Stimulated activated CD4-positive, alpha-beta T cell treated with anti-CD3 and anti-CD28 coated beads, Interleukin-1b, Interleukin-23, amount 100 ng/mL, for 1 hour (primary cell): ENCODE measurements at places on chromosomes 6 and 20.

DNA sequence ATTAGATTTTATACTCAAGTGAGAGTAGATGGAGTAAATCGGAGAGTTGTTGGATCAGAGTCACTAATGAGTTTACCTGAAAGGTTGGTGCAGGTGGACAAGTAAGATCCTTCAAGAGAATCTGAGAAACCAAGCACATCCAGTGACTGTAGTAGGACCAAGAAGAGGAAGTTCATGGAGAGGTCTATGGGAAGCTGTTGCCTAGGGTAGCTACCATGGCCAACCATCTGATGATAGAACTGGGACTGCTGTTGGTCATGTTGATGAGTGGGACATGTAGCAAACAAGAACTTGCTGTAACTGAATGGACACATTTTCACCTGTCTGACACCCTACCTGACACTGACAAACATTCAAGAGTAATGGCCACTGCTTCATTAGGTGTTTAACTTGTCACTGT lies 11.3 kb upstream of the ADGB start:
- DNase-seq: no peak

DNA sequence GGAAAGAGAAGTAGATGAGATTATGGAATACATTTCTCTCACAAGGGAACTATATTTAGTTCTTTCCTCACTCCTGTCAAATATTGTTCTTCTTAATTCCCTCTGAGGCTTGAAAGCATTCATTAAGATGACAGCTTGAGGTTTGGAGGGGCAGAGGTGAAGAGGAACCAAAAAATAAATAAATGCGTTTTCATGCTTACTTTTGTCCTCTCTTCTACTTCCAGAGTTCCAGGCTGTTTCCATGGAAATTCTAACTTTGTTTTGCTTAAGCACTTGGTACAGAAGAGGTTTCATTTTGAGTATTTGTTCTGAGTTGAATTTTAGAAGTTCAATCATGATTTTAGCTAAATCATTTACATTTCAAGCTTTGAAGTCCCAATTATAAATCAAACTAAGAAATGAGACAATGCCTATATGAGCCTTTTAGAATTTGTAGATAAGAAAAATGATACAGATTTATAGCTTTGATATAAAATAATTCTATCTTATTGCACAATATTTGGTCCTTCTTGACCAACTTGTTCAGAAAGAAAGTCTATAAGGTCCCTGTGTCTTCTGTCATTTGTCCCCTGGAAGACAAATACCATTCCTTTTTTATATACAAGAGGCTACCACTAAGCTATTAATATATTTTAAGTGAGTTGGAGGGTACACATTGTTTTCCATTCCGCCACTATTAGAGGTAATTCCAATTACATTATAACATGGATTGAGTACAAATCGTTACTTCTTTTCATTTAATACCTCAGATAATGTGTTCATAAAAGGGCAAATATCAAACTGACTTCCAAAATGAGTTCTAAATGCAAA lies 16.3 kb downstream of the RBM24 start:
- no peak for DNase-seq

DNA sequence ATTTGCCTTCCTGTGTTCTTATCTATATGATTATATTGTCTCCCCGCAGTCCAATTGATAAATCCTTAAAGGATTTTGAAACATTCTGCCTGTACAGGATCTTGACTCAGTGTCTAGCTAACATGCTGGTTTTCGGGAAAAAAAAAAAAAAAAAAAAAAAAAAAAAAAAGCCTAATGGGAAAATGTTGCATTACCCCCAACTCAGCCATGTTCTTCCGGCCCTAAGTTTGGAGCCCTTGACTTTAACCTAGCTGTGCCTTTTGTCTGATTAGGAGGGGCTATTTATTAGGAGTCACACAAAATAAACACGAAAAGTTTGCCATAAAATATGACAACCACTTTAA lies 244.4 kb upstream of the TCF21 start:
- no peak for DNase-seq

- no peak for DNase-seq
Observed at GRCh38 chr6:69933239-69933638, 66.9 kb downstream of the COL19A1 start.

GRCh38 chr20:33076662-33077372 lies 2.6 kb upstream of the BPIFB4 start:
- DNase-seq: no peak

DNA sequence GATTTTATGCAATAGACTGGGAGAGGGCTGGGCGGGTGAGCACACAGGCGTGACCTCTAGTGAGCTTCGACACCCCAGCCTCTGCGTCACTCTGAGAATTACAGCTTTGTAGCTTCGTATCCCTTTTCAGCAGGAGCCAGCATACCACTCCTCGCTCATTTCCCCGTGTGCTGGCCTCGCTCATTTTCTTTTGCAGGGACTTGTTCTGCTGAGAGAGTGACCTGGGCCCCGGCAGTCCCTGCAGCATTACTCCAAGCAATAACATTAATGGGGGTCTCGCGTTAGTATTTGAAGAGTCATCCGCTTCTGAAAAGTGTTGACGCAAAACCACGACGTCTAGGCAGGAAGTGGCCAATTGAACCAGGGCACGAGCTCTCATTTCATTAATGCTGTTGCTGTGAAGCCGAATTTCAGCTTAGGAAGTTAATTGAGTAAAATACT lies 193.7 kb downstream of the QKI start:
- DNase-seq: no peak

DNA sequence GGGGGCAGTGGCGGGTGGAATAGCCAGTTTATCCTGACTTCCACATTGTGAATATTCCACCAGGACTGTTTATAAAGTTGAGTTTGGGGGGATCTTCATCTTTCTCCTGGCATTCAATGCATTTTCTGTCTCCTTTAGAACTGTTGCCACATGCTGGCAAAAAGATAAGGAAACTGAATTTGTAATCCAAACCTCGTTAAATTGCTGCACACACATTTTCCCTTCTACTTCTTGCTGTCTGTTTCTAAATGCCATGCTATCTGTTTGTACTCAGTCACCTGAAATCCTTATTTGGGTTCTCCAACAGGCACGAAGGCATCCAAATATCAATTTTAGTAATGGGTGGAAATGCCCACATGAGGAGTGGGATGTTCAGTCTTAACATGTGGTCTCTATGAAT lies 180.2 kb upstream of the CCN2 start:
- no peak for DNase-seq

- DNase-seq: peak; percentile 54
Observed at GRCh38 chr6:137313928-137314855, 95.0 kb upstream of the IFNGR1 start.

GRCh38 chr20:5608442-5609161 lies 141.6 kb upstream of the SHLD1 start:
- DNase-seq: no peak

DNA sequence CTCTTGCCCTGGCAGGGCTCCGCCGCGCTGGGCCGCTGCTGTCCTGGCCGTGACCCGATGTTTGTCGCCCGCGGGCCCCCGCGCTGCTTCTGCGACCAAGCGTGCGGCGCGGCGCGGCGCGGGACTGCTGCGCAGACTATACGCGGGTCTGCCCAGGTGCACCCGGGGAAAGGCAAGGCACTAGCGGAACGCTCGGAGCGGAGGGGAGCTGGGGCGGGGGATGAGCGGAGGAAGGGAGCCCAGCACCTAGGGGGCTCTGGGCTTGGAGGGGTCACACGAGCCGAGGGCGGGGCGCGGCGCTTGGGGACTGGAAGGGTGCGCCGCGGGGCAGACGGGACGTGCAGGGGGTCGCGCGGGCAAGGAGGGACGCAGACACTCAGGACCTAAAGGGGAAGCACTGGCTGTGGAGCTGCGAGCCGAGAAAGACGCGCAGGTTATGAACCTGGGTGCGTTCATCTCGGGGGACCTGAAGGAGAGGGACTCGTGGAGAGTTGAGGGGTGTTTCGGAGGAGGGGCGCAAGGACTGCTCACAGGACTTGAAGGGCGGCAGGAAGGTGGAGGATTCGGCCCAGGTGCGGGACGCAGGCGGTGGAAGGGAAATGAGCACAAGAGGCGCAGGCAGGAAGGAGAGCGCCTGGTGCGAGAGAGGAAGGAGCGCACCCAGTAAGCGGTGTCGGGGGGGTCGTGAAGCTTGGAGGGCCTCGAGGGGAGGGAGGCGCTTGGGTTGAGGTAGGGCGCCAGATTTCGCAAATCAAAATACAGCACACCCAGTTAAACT lies 40.8 kb upstream of the ZNFX1 start:
- no peak for DNase-seq

DNA sequence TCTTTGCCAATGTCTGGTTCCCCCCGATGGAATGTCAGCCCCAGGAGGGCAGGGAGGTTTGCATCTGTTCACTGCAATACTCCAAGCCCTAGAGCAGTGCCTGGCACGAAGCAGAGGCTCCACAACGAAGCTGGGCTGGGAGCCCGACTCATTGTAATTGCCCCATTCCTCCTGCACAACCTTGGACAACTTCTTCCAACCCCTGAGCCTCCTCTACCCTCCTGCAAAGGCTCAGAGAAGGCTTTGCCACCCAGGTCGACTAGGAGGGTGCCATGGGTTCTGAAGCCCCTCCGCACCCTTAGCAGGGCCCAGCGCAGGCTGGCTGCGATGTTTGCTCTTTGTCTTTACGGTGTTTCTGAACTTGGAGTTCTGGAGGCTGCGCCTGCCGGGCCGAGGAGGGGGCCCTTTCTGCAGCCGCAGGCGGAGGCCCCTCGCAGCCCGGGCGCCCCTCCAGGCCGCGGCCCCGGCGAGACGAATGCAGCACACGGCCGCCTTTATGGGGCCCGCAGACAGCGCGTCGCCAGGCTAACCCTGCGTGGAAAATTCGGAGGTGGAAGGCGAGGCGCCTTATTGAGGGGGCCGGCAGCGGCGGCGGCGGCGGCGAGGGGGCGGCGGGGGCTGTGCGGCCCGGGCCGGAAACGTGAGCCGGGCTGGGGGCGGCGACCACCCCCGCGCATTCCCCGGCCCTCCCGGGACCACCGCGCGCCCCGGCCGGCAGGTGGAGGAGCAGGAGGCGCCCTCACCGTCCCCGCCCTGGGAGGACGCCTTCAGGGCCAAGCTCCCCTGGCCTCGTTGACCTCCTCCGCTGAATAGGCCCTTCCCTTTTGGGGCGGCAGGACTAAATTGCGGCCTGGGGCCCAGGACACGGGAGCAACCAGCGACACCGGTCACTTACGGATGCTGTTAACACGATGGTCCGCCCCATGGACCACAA lies 27.0 kb downstream of the SNAI1 start:
- no peak for DNase-seq

- DNase-seq: no peak
Observed at GRCh38 chr6:170295510-170296422, 4.9 kb upstream of the DLL1 start.

- DNase-seq: no peak
Observed at GRCh38 chr20:23320317-23320716, 30.3 kb upstream of the NXT1 start.

- no peak for DNase-seq
Observed at GRCh38 chr6:168949981-168950857, 303.4 kb downstream of the THBS2 start.

GRCh38 chr20:45305262-45305661 lies 1.4 kb upstream of the RBPJL start:
- no peak for DNase-seq

DNA sequence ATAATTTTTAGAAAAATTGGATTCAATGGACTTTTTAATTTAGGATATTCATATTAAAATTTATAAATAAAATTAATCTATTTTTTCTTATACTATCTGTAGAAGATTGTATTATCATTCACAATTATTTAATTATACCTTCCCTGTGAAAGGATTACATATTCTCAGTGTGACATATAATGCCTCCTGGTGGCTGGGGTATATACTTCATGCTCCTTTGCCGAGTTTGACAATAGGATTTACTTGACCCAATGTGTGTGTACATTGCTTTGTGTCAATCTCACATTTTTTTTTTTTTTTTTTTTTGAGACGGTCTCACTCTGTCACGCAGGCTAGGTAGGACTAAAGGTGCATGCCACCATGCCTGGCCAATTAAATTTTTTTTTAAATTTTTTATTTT lies 230.0 kb upstream of the CHD6 start:
- DNase-seq: no peak

GRCh38 chr6:166169549-166170421 lies 2.1 kb upstream of the TBXT start:
- DNase-seq: no peak

- DNase-seq: no peak
Observed at GRCh38 chr6:25250878-25251277, 28.3 kb upstream of the CARMIL1 start.

- no peak for DNase-seq
Observed at GRCh38 chr6:127737768-127738167, 160.8 kb downstream of the C6orf58 start.

DNA sequence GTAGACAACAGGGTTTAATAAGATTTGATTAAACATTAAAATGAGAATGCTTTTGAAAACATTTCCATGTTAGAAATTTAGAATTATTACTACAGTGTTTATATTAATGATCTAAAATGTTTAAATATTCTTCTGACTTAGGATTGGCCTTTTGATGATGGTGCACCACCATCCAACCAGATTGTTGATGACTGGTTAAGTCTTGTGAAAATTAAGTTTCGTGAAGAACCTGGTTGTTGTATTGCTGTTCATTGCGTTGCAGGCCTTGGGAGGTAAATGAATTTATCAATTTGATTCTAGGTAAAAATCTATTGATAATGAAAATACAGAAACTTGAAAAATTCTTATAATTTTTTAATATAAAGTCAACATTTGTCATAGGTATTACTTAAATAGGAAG lies 6.5 kb downstream of the LOC128125822 start:
- no peak for DNase-seq

DNA sequence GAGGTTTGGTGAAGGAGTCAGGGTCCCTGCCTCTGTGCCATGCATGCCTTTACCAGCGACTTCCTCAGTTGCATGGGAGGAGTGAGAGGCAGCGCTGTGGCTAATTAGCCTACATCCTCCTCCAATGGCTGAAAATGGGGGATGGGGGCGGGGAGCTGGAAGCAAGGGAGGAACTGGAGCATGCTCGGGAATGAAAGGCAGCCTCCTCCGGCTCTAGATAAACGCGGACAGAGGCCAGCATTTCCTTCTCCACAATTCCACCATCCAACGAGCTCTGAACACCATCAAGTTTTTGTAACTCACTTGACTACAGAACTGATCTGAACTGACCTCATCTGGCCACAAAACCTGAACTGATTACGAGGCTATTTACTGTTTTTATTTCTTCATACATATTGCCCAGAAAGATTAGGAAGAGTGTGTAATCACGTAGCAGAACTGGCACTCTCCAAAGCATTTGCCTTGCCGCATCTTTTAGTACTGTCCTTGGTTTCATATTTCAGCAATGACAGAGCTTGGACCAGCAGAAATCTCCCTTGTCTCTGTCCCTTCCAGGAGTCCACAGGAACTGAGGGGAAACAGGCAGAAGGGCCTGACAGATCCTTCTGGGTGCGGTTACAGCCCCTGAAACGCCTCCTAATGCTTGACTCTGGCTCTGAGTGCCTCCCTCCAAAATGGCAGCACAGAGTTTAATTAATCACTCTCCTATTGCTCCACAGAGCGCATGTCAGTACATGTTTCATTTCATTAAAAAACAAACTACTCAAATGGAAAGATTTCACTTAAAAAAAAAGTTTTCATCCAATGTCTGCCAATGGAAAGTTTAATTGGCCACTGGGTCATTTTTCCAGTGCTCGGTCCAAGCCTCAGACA lies 58.2 kb upstream of the TRAF3IP2 start:
- no peak for DNase-seq
